NCI-H187 (cell line): ENCODE measurements at places on chromosomes 2 and 18.

- DNase-seq = no peak
Measured at GRCh38 chr2:68465081-68465916, 1.8 kb downstream of the FBXO48 start.

- DNase-seq = peak; percentile 7
Measured at GRCh38 chr2:172172513-172173173, 69.9 kb upstream of the DLX2 start.

GRCh38 chr2:20217041-20217970 is 7.6 kb downstream of the SDC1 start:
- DNase-seq = no peak

GRCh38 chr18:7789856-7790552 is 222.9 kb downstream of the PTPRM start:
- DNase-seq = peak; percentile 8

- DNase-seq = no peak
Measured at GRCh38 chr2:71380665-71381064, 49.1 kb downstream of the ZNF638 start.

GRCh38 chr2:175418224-175418835 is 236.8 kb upstream of the ATP5MC3 start:
- DNase-seq = no peak

GRCh38 chr18:68387246-68387645 is 327.7 kb downstream of the TMX3 start:
- no peak for DNase-seq

DNA sequence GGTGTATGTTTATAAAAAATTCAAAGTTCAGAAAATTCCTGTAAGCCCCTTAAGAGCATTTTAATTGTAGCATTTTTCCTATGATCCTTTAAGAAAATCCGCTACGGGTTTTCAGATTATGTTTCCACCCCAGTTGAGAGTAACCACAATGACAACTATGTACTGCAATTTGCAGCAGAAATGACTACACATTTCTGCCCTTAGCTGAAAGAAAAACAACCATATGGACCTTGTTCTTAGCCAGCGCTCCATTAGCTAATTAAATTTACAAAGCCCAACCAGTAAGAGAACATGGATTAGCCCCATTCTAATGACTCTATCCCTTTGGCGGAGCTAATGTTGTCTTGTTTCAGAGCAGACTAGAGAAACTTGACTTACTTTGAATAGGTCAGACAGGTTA is 247.6 kb downstream of the SLC8A1 start:
- no peak for DNase-seq

DNA sequence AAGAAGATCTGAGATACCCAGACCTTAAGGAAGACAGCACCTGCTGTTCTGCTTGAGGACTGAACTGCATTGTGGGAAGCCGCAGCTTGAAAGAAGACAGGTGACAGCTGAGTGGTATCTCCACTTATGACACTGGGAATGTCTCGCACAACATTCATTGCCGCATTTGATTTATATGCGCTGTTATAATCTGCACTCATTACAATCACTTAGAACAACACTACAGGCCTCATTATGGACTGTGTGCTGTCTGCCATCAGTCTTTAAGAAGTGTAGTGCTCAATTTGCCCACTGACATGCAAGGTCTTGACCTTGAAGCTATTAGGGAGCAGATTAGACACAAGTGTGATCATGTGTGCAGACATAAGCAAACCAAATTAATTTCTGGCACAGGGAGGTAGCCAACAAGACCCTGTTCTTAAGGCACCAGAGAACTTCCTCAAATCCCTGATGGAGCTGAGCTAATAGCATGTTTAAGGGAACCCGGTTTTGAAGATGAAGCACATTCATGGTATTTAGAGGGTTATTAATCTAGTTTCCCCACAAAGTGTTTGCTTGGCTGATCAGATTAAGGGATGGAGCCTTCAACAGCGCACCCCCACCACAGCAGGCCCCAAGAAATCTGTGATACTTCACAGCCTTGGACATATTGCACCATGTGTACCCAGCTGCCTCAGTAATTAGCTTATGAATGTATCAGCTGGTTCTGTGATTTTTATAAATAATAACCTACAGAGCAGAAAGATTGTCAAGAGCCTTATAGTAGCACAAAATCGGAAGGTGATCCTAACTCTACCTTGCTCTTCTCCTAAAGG is 146.8 kb downstream of the SATB2 start:
- DNase-seq = peak; percentile 81

DNA sequence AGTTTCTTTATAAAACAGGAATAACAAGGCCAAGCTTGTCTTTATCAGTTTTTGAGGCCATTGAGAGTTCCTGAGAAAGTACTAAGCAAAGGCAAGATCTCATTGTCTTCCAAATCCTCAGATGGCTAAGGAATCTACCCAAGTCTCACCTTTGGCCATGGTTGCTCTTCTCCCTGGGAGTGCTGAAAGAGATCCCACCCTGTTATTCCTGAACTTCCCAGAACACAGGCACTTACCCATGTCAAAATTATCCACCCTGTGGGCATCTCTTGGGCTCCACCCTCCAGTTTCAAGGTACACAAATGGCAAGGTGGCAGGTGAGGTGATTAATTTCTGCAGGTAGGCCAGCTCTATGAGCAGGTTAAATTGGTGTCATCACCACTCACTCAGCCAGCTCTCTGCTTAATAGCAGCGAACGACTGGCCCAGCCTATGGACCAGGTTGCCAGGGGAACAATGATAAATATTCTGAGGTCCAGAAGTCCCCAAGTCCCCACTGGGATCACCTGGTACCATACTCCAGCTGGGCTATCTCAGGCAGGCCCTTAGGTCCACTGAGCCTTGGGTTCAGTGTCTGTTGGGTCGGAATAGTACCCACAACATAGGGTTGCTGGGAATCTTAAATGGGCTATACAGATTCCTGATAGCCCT is 2.3 kb upstream of the SPRED2 start:
- DNase-seq = no peak

DNA sequence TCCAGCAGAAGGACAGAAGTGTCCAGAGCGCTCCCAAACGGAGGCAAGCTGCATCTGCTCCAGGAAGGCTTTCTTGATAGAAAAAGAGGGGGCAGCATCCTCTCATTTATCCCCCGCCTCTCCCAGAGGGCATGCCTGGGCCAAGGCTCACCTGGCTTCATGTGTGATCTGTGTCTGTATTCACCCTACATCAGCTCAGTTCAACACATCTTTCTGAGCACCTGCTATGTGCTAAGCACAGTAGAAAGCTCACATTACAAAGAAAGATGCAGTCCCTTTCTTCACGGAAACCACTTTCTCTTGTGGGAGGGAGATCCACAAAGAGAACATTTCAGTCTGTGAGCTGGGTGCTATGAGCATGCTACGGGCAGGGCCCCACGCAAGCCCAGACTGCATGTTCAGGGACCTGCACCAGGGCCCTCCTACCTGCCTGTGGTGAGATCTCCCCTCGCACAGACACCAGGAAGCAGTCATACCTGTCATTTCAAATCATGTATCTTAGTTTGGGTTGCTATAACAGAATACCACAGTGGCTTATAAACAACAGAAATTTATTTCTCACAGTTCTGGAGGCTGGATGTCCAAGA is 90.7 kb downstream of the PDCL3 start:
- no peak for DNase-seq

- DNase-seq = no peak
Measured at GRCh38 chr2:98894331-98895000, 41.6 kb downstream of the CRACDL start.

DNA sequence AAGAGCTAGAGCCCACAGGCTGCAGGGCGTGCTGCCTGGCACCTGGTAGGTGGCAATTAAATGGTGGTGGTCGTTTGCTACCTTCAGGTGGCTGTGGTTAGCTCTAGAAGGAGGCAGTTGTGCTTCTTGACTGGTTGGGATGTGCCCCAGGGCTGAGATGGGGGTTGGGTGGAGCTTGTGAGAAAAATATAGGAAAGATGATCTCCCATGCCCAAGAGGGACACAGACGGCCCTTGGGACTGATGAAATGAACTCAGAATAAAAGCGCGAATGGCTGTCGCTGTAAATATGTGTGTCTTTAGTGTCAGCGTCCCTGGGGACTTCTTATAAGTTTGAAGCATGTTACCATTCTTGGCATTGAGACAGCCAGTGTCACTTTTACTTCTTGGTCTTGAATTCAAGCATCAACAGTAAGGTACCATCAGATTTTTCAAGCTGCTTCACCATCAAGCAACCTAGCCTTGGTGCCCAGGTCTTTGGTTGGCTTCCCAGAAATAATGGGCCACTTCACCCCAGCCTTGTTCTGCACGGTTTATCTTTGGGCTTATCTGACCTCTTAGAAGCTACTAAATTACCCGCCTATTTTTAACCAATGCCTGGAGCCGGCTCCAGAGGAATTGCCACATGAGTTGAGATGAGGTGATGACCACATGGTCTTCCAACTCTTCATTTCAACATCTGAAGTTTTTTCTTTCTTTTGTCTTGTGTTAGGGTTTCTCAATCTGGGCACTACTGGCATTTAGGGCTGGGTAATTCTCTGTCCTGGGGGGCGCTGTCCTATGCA is 11.9 kb downstream of the LRRFIP1 start:
- DNase-seq = no peak

DNA sequence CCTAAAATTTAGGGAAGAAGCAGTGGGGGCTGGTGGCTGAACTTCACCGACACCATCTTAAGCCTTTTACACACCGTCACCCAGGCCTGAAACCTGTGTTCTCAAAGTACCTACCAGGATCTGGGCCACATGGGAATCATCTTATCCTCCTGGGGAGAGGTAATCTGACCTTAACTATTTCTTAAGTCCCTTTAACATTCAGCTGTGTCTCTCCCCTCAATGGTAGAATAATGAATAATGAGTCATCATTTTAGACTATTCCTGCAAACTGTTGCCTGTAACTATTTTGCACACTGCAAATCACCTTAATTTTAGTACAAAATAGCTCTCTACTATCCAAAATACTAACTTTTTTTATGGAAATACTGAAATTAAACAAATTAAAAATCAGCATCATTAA is 149.4 kb upstream of the KLF7 start:
- no peak for DNase-seq

GRCh38 chr2:25283921-25284320 is 57.8 kb downstream of the DNMT3A start:
- DNase-seq = no peak

DNA sequence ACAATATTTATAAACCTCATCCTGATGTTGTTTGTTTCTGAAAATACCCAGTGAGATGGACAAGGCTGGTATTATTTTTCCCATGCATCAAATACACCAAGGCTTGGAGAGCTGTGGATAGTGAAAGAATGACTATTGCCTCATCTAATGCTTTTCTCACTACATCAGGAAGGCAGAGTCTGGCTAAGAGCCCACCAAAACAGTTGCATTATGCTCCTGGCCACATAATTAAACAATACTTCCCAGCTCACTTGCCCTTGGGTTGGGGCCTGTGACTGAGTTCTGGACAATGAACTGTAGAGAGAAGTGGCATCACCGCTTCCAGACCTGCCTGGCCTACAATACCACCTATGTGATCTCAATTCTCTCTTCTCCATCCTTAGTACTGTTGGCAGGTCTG is 46.4 kb upstream of the REEP1 start:
- no peak for DNase-seq

- DNase-seq = no peak
Measured at GRCh38 chr2:121682396-121683298, 33.4 kb upstream of the CLASP1 start.

- peak; percentile 12 for DNase-seq
Measured at GRCh38 chr18:62710417-62710816, 4.9 kb upstream of the PHLPP1 start.

- DNase-seq = no peak
Measured at GRCh38 chr2:162381851-162382250, 37.9 kb downstream of the GCA start.

DNA sequence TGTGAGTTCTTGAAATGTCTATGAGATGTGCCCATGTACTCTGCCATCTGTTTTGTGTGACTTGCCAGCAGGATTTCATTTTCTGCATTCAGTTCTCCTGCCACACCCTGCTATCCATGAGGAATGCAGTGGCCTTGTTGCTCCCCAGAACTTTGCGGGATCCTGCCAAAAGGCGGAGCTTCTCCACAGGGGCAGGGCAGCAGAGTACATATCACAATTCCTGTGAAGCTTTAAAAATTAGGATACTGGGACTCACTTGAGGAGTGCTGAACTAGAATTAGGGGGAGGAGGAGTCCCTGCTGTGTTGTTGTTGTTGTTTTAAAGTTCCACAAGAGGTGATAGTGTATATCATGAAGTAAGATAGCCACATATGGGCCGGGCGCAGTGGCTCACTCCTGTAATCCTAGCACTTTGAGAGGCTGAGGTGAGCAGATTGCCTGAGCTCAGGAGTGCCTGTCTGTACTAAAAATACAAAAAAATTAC is 76.4 kb downstream of the TANC1 start:
- DNase-seq = no peak

DNA sequence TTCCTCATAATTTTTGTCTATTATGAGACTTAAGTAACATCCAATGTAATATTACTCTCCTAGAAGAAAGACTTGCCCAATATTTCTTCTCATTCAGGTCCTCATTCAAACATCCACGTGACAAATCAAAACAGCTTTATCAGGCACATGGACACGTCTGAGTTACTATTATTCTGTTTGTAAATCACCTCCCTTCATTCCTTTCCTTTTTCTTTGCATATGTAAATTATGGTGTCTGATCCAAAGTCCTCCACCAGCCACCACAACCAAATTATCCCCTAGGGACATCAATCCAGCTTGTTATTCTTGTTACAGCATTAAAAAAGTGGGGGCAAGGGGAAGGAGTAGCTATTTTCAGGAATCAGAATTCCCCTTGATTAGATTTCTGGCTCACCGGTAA is 7.1 kb downstream of the TMEM163 start:
- DNase-seq = no peak

DNA sequence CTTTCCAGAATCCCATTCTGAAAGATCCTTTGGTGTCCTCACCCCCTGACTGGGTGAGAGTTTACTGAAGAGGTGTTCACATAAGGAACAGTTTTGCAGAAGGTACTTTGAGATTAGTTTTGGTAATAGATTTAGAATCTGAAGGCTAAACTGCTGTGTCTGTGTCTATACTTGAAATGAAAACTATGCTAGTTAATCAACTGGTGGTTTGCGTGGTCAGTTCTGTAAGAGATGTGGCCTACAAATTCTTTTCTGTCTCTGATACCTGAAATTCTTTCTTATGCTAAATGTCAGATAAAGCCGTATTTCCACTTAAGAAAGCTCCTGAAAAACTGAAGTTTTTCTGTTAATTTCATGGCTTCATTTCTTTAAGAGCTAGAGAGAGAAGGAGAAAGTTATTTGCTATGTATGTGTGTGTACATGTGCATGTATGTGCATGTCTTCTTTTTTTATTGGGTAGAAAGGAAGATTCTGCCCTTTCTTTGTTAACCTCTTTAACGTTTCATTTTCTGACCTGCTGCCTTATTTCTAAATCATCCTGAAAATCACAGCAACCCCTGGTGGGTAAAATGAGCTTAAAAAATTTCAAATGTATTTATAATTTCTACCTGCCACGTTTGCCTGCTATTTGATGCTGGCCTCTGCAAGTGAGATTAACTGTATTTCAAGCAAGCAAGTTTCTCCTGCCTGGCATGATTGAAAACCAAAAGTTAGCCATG is 552.0 kb upstream of the NRP2 start:
- no peak for DNase-seq
